Activated CD4-positive, CD25-positive, alpha-beta regulatory T cell treated with anti-CD3 and anti-CD28 coated beads, Interleukin-2, amount 50 U/mL, for 72 hours (primary cell): ENCODE measurements at places on chromosomes 2 and 18.

GRCh38 chr18:47341678-47342077 lies 90.2 kb upstream of the SKOR2 start:
- DNase-seq: no peak

DNA sequence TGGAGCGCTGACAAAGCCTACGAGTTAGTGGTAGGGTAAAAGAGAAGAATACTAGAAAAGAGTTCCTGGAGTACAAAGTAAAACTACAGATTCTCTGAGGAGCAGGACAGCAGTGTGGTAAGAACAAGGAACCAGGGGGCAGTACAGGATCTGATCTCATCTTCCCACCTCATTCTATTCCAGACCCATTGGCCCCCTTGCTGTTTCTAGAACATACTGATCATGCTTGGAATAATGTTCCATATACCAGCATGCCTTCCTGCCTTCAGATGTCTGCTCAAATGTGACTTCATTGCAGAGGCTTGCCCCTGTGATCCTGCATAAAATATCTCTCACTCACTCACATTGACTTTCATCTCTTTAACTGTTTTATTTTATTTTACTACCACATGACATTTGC lies 19.3 kb downstream of the MSGN1 start:
- no peak for DNase-seq

- peak; percentile 69 for DNase-seq
These were observed 149.2 kb upstream of the NFATC1 start for GRCh38 chr18:79246309-79247108.

- no peak for DNase-seq
These were observed 18.3 kb downstream of the ARHGEF33 start for GRCh38 chr2:38907743-38908562.

GRCh38 chr2:225337183-225337582 lies 62.3 kb upstream of the NYAP2 start:
- no peak for DNase-seq

DNA sequence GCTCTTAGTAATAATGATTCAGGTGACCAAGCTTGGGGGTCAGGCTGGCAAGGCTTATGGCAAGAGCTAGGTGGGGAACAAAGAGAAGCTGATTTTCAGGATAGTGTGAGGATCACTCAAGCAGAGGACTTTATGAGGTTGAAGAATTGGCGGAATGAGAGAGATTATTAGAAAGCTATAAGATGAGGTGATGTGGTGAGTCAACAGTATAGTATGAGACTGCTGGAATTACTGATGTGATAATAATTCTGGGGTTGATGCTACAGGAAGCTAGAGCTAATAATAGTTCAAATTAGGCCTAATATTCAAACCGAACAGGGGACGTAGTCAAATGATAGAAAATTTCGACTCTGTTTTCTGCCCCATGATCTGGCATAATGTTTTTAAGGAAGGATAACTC lies 2115.3 kb upstream of the PIK3C3 start:
- no peak for DNase-seq

GRCh38 chr2:46914578-46915230 lies 902 bp downstream of the MCFD2 start:
- DNase-seq: no peak

DNA sequence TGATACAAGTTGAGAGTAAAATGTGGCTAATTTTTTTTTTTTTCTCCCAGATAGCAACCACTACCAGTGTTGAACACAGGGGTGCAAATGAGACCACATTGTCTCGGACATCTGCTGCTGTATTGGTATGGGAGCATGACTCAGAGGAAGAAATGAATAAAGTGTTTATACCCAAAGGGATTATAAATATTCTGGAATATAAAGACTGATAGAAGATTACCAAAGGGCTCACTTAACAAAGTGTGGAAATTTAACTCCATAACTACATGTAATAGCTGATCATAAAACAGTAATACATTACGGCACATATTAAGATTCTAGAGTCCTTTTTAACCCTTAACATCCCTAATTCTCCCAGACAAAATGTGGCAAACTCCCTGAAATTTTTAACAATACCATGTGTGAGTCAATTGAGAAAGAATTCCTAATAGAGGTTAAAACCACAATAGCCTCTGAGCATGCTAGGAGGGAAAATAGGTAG lies 1023.0 kb upstream of the ACVR2A start:
- DNase-seq: no peak

- no peak for DNase-seq
These were observed 171.6 kb downstream of the IKZF2 start for GRCh38 chr2:212979799-212980198.

GRCh38 chr2:56768973-56769372 lies 585.2 kb downstream of the CCDC85A start:
- no peak for DNase-seq

DNA sequence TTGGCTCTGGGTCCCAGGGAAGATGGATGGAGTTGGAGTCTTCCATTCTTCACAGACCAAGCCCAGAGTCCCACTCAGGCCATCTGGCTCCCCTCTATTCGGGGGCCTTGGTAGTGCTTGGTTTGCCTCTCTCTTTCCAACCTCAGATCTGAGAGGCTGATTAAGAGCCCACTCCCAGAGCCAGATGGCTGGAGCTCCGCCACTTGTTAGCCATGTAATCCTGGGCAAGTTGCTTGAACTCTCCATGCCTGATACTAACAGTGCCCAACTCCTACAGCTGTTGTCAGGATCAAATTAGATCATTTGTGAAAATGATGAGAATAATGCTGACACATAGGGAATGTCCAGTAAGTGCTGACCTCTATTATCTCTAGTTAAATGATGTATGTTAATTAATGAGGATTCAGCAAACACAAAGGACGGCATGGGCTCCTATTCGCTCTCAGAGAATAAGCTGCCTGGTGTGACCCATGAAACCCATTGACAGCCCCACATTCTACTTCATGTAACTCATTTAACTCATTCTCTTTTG lies 46.6 kb upstream of the SLC14A1 start:
- DNase-seq: no peak

- no peak for DNase-seq
These were observed 46.4 kb upstream of the REEP1 start for GRCh38 chr2:86383844-86384243.

- no peak for DNase-seq
These were observed 4.5 kb downstream of the NR4A2 start for GRCh38 chr2:156327835-156328695.

DNA sequence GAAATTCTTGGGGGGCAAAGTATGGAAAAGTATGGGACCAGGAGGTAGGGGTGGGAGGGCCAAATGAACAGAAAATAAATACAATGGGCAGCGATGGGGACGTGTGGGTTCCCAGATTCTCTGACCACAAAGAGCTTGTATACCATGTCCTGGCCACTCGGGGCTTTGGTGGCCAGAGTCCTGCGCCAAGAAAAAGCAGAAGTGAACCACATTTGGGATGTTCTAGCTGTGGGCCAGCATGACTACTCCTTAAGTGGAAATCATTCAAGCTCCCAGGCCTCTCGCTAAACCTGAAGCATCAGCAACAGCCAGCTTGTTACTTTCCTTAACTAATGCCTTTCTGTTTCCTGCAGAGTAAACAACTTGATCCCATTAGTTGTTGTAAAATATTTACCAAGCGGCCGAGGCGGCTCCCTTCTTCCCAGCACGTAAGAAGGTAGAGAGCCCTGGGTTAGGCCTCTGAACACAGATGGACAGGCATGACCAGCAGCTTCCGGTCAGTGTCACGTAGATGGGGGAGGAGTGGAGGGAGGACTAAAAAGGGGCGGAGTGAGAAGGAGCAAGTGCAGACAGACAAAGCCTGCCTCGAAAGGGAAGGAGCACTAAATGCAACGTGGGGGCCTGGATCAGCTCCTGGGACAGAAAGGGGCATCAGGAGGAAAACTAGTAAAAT lies 88.2 kb downstream of the GALNT14 start:
- no peak for DNase-seq

GRCh38 chr2:111007757-111008688 lies 112.7 kb upstream of the BCL2L11 start:
- no peak for DNase-seq

DNA sequence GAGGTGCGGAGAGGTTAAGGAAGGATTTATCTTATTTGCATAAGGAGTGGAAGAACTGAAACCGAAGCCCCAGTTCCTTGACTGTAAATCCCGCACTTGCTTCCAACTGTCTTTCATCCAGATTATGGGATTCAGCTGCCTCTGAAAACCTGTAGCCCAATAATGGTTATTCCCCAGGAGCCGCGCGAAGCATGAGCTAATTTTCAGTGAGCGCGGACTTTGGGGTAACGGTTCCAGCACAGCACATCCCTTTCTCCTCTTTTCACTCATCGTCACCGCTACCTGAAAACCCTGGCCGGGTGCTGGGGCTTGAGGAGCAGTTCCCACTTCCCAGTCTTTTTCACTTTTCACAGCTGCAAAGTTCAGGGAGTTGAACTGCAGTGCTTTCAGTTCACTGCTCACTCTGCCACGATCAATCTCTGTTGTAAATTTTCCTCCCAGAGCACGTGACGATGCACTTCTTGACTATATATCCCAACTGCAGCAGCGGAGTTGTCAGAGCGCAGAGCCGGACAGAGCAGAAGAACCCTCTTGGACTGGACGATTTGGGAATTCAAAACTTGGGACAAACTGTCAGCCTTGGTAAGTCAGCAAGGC lies at the start of gene KCNE4:
Gene KCNE4 (plus strand): TSS at position 498 of the 597 bp plus-strand sequence. CDS start 641 bp downstream, outside the sequence.
- DNase-seq: no peak

DNA sequence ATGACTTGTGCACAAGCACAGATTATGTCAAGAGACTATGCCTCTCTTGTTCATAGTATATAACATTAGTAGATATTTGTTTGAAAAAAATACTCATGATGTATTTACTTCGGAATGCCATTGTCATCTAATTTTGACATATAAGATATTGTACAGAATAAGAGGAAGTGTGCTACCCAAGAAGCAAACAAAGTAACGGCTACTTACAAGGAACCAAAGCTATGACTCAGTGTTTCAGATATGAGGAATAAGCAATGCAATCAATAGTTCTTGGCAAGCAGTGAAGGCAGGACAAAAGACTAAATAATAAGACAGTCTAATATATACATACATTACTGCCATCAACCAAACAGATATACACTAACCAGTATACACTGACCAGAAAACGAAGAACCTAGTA lies 256.3 kb downstream of the CCDC178 start:
- no peak for DNase-seq

DNA sequence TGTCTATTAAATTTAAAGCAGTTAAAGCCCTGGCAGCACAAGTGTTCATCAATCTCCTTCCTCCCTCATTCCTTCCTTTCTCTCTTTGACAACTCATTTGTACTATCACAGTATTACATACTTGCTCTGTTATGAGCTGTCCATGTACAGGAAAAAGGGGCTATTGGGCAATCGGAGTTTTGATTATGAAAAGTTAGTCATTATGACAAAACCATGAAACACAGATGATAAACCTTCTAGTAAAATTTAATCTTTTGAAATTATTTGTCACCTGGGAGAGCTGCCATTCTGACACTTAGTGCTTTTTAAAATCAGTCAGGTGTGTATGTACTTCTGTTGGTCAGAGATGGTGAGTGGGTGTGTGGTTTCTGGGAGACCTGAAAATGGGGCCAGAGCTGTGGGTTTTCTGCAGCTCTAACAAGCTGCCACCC lies 39.4 kb downstream of the MAP4K4 start:
- no peak for DNase-seq

DNA sequence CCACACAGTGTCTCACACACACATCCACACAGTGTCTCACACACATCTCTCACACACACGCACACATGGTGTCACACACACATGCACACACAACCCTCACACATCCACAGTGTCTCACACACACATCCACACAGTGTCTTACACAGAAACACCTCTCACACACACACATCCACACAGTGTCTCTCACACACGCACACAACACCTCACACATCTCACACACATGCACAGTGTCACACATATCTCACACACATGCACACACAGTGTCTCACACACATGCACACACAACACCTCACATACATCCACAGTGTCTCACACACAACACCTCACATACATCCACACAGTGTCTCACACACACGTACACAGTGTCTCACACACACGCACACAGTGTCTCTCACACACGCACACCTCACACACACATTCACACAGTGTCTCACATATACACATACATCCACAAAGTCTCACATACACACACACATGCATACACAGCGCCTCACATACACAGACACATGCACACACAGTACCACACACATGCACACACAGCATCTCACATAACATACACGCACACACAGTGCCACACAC lies 473.9 kb upstream of the HS6ST1 start:
- DNase-seq: no peak

DNA sequence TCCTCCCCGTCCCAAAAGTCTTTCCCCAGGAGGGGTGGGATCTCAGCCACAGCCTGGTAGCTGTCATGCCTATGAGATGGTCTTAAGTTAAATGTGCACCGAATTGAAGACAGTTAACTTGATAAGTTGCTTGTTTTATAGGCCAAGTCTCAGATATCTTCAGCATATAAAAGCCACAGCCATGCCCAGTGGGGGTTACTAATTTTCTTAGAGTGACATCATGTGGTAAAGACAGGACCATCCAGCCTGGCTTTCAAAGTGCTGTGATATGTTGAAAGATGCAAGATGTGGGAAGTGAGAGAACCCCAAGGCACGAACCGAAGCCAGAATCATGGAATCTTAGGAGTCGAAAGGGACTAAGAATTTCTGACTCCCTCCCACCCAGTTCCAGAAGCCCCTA lies 42.1 kb upstream of the FAM124B start:
- DNase-seq: no peak

GRCh38 chr2:65727816-65728215 lies 295.4 kb upstream of the SPRED2 start:
- no peak for DNase-seq

GRCh38 chr2:218991674-218992168 lies 1.5 kb downstream of the CRYBA2 start:
- no peak for DNase-seq

DNA sequence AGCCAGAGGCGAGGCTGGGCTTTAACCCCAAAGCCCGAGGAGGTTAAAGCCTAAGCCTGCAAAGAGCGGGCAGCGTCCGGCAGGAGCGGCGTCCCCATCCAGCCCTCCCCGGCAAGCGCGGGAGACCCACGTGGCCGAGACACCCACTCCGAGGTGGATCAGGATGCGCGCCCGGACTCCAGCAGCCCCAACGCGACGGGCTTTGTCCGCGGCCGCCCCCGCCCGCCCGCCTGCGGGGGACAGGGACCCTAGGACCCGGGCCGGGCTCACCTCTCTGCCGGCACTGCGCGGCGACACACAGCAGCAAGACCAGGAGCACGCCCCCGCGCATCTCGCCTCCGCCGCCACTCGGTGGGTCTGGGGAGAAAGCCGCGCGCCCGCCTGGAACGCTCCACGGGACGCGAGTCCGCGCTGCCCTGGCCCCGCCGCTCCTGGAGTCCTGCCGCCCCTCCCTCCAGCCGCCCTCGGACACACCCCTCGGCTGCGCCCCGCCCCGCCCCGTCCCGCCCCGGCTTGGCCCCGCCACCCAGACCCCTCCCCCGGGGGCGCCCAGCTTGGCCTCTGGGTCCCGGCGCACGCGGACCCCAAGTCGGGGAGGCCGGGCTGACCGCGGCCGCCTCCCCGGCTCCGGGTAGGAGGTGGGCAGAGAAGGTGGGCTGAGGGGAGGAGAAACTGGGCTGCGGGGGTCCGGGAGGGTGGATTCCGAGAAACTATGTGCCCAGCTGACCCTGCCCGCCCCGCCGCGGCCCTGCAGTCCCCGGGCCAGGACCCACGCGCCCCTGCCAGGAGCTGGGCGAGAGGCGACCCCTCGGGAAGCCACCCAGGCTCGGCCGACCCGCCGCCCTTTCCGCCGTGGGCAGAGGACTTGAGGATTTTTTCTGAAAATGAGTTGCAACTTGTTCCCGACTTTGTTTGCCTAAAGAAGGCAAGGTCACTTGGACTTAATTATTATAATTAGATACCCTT lies at the start of gene LAMA1:
Gene LAMA1 (minus strand): TSS at position 408 of the 966 bp plus-strand sequence. CDS start 77 bp downstream, at position 331.
- DNase-seq: no peak

- no peak for DNase-seq
These were observed 91.0 kb downstream of the TGIF1 start for GRCh38 chr18:3540805-3541548.

GRCh38 chr2:152049541-152049940 lies 49.3 kb downstream of the CACNB4 start:
- DNase-seq: no peak
